T-helper 22 cell (primary cell): ENCODE measurements at places on chromosomes 6 and 20.

DNA sequence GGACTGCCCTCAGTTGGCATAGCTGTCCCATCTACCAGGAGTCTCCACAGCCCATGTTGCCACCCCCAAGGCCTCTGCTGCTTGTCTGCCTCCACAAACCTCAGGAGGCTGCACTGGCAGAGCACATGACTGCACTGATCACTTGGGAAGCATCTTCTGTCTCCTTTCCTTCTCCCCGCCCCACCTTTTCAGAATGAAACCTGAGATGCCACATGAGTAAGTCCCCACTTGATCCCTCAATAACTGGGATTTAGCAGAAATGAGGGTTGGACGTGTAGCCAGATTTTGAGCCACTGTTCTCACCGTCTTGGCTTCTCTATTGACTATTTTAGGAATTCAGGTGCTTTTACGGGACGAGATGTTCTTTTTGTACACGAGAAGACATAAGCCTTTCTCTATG lies 328.4 kb downstream of the CDC5L start:
- no peak for DNase-seq

DNA sequence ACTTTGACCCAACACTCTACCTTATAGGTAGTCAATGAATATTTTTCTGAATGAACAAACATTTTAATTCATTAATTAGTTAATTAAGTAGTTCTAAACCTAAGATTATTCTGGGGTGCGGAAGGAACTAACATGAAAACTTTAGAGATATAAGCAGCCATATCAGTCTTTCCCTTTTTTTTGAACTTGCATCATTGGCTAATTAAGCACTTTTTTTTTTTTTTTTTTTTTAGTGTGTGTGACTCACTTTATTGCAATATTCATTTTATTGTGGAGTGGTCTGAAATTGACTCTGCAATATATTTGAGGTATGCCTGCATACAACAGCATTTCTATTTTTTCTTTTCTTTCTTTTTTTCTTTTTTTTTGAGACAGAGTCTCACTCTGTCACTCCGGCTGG lies 21.8 kb upstream of the AMD1 start:
- DNase-seq, result no peak

DNA sequence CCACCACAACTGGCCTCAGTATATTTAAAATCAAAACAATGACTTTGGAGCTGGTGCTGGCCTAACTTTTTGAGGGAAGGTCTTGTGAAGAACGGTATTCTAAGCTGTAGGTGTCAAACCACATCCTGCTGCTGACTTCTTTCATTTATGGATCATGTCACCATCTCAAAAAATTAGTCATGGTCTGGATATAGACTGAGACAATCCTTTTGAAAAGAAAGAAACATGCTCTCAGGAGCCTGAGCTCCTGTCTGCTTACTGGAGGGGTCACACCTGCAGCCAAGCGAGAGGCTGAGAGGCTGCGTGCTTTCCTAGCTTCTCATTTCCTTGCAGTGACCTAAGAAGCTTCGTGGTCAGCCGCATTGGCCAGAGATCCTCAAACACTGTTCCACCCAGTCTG lies 55.2 kb downstream of the TIAM2 start:
- no peak for DNase-seq

DNA sequence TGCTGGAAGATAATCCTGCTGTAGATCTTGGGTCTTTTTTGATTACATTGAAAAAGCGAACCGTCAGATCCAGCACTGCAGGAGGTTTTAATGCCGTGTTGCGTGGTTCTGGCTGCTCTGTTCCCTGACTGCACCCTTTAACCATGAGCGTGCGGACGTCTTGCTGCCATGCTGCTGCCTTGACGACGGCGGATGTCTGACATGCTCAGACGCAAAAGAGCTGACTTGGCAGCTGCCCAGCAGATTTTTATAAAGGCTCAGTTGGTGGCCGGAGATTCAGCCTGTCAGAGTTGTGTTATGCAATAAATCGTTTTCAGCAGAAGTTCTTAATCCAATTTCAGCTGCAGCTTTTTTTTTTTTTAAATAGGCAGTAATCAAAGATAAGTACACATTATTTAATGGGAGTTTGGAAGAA lies 119.4 kb downstream of the JARID2 start:
- no peak for DNase-seq

- no peak for DNase-seq
Observed at GRCh38 chr20:11159728-11160127, 485.9 kb upstream of the JAG1 start.

- no peak for DNase-seq
Observed at GRCh38 chr20:21356386-21356785, 40.9 kb downstream of the NKX2-4 start.

DNA sequence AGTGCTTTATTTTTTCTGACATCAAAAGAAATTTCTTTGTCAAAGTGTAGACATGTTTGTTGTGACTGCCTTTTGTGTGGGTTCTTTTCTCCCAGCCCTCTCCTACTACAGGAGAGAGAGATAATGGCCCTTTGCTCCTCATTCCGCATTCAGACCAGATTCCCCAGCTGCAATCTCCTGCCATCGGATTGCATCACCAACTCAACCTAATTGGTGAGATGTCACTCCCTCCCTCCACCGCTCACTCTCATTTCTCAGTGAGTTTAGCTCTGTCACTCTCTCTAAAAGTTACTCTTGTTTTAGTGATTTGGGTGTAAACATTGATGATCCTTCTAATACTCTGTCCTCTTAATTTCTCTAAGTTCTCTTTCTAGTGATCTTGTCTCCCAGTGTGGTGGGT lies 22.7 kb downstream of the UTRN start:
- no peak for DNase-seq

GRCh38 chr6:132072831-132073230 lies 121.7 kb upstream of the CCN2 start:
- DNase-seq, result no peak

DNA sequence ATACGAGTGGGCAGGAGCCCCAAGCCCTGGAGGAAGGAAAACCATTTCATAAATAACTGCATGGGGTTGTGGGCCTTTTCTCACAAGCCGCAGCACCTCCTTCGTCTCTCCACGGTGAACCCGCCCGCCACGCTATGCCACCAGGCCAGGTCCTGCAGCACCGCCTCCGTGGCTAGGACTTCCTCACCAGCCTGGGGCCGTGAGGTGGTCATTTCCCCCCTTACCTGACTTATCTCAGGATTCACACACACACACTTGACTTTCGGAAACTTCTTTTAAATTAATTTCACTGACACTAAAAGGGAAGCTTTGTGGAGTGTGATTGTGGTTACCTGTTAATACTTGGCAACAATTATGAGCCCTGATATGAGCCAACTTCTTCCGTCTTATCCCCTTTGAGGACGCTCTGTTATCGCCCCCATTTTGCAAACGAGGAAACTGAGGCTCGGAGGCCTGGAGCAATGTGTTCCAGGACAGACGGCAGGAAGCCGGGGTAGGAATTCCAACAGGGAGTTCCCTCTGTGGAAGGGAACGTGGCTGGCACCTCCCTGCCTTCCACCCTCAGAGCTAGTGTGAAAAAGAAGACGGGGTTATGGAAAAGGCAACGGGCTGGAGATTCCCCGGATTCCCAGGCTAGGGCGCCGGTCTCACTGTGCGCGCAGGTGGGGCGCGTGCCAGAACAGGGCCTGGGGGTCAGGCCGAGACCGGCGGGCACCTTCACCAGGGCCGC lies 817 bp upstream of the SLCO4A1 start:
- DNase-seq, result no peak
